T follicular helper cell (primary cell): ENCODE measurements at places on chromosomes 3 and 15.

DNA sequence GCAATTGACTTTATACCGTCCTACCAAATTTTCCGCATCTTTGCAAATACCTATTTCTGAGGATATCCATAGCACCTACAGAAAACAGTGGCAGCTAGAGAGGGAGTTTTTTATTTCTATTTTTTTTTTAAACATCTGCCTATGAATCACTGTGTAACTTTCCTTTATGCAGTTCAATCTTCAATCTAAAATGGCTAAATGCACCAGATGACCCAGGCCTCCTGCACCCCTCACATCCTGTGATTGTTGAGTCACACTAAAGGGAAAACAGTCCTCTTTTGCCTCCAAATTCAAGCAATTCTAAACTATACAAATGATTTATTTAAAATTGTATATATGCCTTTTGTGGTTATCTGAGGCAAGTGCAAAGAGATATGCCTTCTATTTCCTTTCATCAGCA, 20.1 kb upstream of the BCL6 start:
- DNase-seq: no peak

DNA sequence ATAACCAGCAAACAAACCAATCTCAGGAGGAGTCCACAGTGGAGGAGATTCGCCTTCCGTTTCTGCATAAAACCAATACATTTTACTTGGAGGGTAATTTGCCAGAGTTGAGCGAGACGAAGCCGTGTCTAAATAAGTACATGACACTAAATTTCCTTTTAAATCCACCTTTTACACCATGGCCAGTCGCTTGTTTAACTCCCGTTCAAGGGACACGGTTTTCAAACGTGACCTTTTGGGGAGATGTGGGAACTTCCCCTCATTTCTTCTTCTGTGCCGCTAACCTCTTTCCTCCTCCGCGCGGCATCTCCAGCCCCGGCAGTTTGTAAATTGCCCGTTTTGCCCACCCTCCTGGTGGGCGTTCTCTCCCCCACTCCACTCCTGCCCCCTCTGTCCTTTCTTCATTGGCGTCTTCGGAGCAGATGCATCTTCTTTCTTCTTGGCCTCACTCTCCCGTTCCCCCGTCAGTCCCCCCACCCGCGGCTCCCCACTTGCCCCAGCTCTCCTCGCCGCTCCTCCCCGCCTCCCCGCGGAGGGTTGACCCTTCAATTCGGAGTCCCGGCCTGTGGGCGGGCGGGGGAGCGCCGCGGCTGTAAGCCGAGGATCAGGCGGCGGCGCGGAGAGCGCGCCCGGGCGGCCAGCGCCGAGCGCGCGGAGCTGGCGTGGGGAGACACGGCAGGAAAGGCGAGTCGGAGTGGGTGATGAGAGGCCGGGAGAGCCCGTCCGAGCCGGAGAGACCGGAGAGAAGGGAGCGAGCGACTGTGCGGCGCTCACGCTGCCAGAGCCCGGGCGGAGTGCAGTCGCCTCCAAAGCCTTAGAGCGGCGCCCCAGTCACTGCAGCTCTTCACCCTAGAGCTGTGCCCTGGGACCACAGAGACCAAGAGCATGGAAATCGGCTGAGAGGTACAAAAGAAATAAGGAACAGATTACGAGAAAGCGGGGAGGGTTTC, at the start of gene NLGN1:
Gene NLGN1, plus strand, starts transcription at position 584 of the 950 bp plus-strand sequence.
- no peak for DNase-seq

GRCh38 chr3:66593978-66594377, 93.2 kb upstream of the LRIG1 start:
- DNase-seq: no peak

DNA sequence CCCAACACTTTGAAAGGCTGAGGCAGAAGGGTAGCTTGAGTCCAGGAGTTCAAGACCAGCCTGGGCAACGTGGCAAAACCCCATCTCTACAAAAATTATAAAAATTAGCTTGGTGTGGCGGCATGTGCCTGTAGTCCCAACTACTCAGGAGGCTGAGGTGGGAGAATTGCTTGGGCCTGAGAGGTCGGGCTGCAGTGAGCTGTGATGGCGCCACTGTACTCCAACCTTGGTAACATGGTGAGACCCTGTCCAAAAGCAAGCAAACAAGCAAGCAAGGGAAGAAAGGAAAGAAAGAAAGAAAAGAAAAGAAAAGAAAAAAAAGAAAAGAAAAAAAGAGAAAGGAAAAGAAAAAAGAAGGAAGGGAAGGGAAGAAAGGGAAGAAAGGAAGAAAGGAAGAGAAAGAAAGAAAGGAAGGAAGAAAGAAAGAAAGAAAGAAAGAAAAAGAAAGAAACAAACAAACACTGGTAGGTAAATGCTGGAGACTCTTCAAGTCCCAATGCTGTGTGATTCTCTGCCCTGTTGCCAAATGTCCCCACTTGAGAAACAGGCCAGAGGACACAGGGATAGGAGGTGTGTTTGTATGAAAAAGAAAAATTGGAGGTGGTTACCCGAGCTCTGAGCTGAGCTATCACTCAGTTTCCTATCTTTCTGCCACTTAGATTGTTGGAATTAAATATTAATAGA, 121.1 kb downstream of the RAB11A start:
- no peak for DNase-seq

DNA sequence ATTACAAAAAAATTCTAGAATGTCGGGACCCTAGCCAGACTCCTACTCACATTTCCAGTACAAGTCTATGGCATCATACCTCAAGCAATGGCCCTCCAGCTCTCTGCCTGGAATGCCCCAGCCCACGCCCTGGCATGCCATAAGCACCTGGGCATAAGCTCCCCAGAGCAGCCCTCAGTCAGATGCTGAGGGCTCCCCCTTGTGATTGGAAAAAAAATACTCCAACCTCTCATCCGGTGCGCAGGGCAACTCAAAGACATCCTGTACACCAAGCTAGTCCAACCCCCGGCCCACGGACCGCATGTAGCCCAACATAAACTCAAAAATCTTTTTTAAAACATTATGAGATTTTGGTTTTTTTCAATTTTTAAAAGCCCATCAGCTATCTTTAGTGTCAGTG, 115.4 kb downstream of the NEK10 start:
- DNase-seq: no peak

GRCh38 chr3:57244946-57245345, 17.4 kb downstream of the APPL1 start:
- DNase-seq: no peak

- no peak for DNase-seq
Measured at GRCh38 chr3:146590521-146590920, 14.6 kb downstream of the PLSCR5 start.

GRCh38 chr3:4850211-4850927, 128.9 kb upstream of the BHLHE40 start:
- DNase-seq: no peak

DNA sequence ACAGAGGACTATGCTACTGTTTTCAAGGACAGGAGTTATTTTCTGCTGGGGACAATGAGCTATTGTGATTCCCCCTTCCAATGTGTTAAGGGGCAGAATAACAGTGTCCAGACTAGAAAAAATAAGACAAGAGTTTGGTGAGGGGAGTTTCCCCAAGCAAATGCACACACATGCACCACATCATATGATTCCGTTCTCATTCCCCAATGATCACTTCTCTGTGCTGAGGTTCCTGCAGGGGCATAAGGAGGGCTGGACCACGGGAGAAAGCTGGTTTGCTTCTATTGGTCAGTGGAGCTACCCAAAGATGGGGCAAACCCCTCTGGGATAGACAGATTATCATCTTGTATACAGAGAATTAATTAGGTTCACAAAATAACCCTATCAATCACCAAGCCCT, 80.6 kb downstream of the RBPMS2 start:
- DNase-seq: no peak

GRCh38 chr3:106691476-106691875, 685.8 kb upstream of the CCDC54 start:
- DNase-seq: no peak
